Heart right ventricle (tissue), 16 donors: ENCODE measurements at places on chromosomes 11 and 22. TPM values are rescaled to one million over a fixed set of nuclear protein-coding genes. Genes with fewer than 3 reads are reported as not detected.

GLYATL2 gene
- total RNA-seq: not detected

RIN1 gene
- total RNA-seq: 1.7 TPM

MPPED2 gene
- total RNA-seq: 15.1 TPM

IL17RA gene
- total RNA-seq: 7.1 TPM

LMO2 gene
- 16.9 TPM for total RNA-seq

TRIM22 gene
- 20.3 TPM for total RNA-seq

REXO2 gene
- 186 TPM for total RNA-seq

SERPING1 gene
- total RNA-seq: 127 TPM

TIMP3 gene
- 206 TPM for total RNA-seq

PKNOX2 gene
- total RNA-seq: 5.8 TPM

PATE3 gene
- not detected for total RNA-seq

ADAMTS8 gene
- 1.00 TPM for total RNA-seq

ADM2 gene
- not detected for total RNA-seq

MRGPRX3 gene
- total RNA-seq: not detected

KCNJ1 gene
- total RNA-seq: not detected
